ENCODE measurements at places on chromosomes 4 and X. TPM values are rescaled to one million over a fixed set of nuclear protein-coding genes. Genes with fewer than 3 reads are reported as not detected.
A peak's percentile ranks its signal among the peaks of the same experiment; 100 is the strongest.

DNA sequence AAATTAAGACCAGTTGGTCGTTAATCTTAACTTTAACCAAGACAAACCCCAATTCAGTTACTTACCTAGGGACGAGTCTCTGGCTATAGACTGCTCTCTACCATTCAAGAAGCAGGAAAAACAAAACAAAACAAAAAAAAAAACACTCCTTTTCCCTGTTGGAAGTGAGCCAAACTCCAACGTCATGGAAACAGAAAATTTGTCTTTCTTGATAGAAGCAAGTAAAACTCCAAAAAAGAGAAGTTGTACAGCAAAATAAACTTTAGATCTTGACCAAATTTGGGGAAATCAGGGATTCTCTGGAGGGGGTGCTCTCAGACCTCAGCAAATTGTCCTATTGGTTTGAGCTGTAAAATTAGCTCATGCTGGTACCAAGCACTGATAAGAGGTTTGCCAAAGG, 3.7 kb downstream of the CNGA1 start:
- H3K27ac ChIP-seq = no peak overlapping the region
- H3K36me3 ChIP-seq = no peaks in the 10 kb centered on the region
- peaks cover 18% of the 10 kb centered on the region for H3K4me1 ChIP-seq

GRCh38 chrX:57595381-57595811, 3.6 kb downstream of the ZXDB start:
- H3K27me3 ChIP-seq = no peaks in the 10 kb centered on the region
- no peaks in the 10 kb centered on the region for H3K36me3 ChIP-seq
- no peak overlapping the region for H3K27ac ChIP-seq
- H3K4me1 ChIP-seq = peaks cover 12% of the 10 kb centered on the region

- no peak for DNase-seq
- no peak overlapping the region for H3K27ac ChIP-seq
- H3K27me3 ChIP-seq = no peaks in the 10 kb centered on the region
- no peaks in the 10 kb centered on the region for H3K4me1 ChIP-seq
Observed at GRCh38 chr4:56871371-56871866, 36.3 kb upstream of the REST start.

SOWAHB gene
- total RNA-seq = not detected

DNA sequence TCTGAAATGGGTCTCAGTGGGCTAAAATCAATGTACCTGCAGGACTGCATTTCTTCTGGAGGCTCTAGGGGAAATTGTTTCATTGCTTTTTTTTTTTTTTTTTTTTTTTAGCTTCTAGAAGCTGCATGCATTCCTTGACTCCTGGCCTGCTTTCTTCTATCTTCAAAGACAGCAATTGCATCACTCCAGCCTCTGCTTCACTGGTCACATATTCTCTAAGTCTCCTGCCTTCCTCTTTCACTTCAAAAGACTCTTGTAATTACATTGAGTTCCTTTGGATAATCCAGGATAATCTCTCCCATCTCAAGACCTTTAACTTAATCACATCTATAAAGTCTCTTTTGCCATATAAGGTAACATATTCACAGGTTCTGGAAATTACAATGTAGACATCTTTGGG, 11.3 kb upstream of the PCYT1B start:
- no peaks in the 10 kb centered on the region for H3K27me3 ChIP-seq
- H3K36me3 ChIP-seq = no peaks in the 10 kb centered on the region
- H3K27ac ChIP-seq = no peak overlapping the region
- no peaks in the 10 kb centered on the region for H3K4me1 ChIP-seq
- no peak for DNase-seq

DNA sequence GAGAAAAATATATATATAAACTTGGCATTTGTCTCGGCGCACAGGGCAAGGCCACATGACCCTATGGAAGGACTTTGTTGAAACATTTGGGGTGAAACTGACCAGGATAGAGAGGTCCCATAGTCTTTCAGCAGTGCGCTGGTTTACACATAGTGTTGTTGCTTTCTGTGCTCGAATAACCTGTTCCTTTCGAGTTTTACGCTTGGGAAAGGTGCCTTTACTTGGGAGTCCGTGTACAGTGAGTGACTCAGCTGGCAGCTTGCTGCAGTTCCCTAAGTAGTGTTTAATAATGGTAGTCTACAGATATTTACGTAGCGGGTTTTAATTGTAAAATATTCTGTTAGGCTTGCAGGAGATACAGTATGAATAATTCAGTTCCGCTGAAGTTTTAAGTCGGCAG, 578 bp downstream of the APOOL start:
- H3K27me3 ChIP-seq = no peaks in the 10 kb centered on the region
- H3K36me3 ChIP-seq = no peaks in the 10 kb centered on the region
- no peak overlapping the region for H3K27ac ChIP-seq
- H3K4me3 ChIP-seq = peak overlapping the region; percentile 91
- no peak for DNase-seq
- H3K4me1 ChIP-seq = no peaks in the 10 kb centered on the region

GRCh38 chr4:145808848-145809512, 129.0 kb downstream of the C4orf51 start:
- no peak overlapping the region for H3K27ac ChIP-seq
- no peak for DNase-seq
- H3K36me3 ChIP-seq = no peaks in the 10 kb centered on the region

FGA gene
- not detected for total RNA-seq

REELD1 gene
- not detected for total RNA-seq

- no peak overlapping the region for H3K27ac ChIP-seq
- H3K4me1 ChIP-seq = no peaks in the 10 kb centered on the region
- H3K27me3 ChIP-seq = no peaks in the 10 kb centered on the region
- H3K4me3 ChIP-seq = no peak overlapping the region
Observed at GRCh38 chr4:54363037-54363436, 133.9 kb downstream of the PDGFRA start.

DNA sequence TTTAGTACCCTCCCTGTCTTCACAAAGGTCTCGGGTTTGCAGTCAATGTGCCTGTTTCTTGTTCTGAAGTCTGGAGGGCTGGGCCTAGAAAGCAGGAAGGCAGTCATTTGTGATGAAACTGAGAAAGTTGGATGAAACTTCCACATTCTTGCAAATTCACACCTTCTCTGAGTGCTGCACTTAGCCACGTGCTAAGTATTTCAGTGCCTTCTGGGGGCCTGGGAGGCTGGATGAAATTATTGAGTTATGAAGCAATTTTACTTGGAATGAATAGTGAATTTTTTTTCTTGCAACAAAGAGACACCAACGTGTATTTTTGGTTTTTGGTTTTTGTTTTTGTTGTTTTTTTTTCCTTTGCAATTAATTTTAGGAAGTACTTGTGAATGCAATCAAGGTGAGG, 71.2 kb downstream of the MSX1 start:
- DNase-seq = no peak
- no peak overlapping the region for H3K27ac ChIP-seq
- H3K4me3 ChIP-seq = no peak overlapping the region
- no peaks in the 10 kb centered on the region for H3K4me1 ChIP-seq
- no peaks in the 10 kb centered on the region for H3K27me3 ChIP-seq
- H3K36me3 ChIP-seq = no peaks in the 10 kb centered on the region

TRIM75 gene
- not detected for total RNA-seq

DNA sequence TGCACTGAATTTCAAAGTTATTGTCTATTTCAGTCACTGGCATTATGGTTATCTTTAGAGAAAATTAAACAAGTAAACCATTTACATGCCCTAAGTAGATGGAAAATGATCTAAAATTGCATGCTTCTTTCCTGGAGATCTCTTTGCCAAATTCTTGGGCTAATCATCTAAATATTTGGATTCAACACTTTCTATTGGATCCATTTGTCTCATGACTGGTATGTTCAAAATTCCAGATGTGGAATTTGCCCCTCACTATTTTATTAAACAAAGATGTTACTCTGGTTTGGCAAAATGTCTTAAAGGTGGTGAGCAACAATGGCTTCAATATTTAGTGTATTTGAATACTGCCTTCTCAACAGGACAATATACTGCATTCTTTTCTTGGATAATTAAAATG, 147.5 kb upstream of the CASK start:
- no peaks in the 10 kb centered on the region for H3K36me3 ChIP-seq
- H3K27ac ChIP-seq = no peak overlapping the region

DNA sequence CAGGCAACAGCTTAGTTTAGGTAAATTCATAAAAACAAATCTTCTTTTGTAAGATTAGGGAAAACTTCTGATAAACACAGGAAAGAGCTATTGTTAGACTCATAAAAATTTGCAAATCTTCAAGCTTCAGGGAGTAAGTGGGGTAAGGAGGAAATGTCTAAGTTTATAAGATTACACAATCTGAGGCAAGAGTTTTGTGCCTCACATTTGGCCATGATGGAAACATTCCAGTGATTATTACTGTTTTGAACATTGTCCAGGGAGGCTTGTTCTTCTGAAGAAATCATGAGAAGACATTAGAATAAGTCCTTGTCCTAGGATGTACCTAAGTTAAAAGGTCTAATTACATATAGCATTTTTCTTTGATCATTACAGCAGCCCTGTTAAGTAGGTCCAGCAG, 72.8 kb downstream of the MAOB start:
- H3K36me3 ChIP-seq = no peaks in the 10 kb centered on the region
- DNase-seq = no peak
- H3K4me1 ChIP-seq = peaks cover 4% of the 10 kb centered on the region
- peaks cover 2% of the 10 kb centered on the region for H3K27me3 ChIP-seq

MEPE gene
- not detected for total RNA-seq

GRCh38 chrX:56623316-56623715, 59.9 kb downstream of the UBQLN2 start:
- no peak overlapping the region for H3K4me3 ChIP-seq
- no peak for DNase-seq
- H3K36me3 ChIP-seq = no peaks in the 10 kb centered on the region

BCLAF3 gene
- 10.2 TPM for total RNA-seq

ATP1B4 gene
- total RNA-seq = not detected

- DNase-seq = no peak
- H3K36me3 ChIP-seq = peaks cover 14% of the 10 kb centered on the region
- no peaks in the 10 kb centered on the region for H3K27me3 ChIP-seq
- H3K4me1 ChIP-seq = peaks cover 33% of the 10 kb centered on the region
- no peak overlapping the region for H3K27ac ChIP-seq
Observed at GRCh38 chr4:675980-676870, 1.9 kb downstream of the MYL5 start.

DNA sequence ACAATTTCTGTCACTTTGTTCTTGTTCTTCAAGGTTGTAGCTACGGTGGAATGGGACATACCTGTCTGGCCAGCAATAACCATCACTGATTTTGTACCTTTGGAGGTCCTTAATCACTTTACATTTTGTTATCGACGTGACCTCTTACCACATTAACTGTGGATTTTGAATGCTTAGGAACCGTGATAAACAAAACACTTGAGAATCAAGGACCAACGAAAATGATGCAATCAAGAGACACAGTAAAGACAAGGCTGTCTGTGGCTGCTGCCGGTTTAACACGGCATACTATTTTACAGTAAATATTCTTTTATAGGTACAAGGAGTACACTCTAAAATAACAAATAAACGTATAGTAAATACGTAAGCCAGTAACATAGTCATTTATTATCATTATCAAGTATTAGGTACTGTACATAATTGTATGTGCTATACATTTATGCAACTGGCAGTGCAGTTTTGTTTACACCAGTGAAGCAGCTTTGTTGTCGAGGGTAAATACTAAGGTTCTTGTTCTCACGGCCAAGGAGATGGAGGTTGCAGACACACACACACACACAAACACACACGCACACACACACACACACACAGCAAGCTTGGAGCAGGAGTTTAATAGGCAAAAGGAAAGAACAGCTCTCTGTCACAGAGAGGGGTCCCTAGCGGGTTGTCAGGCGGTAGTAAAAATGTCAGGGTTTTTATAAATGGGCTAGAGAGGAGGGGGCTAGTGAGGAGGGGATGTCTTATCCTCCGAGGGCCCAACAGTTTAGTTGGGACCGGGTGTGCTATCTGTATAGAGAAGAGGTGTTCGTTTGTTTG, 194.7 kb upstream of the CXorf51B start:
- H3K36me3 ChIP-seq = no peaks in the 10 kb centered on the region
- H3K27ac ChIP-seq = no peak overlapping the region
- no peaks in the 10 kb centered on the region for H3K27me3 ChIP-seq
- no peaks in the 10 kb centered on the region for H3K4me1 ChIP-seq
- DNase-seq = no peak

GRCh38 chr4:6987588-6987961, 55.6 kb upstream of the TADA2B start:
- DNase-seq = peak; percentile 74
- peaks cover 7% of the 10 kb centered on the region for H3K36me3 ChIP-seq
- no peaks in the 10 kb centered on the region for H3K27me3 ChIP-seq

DNA sequence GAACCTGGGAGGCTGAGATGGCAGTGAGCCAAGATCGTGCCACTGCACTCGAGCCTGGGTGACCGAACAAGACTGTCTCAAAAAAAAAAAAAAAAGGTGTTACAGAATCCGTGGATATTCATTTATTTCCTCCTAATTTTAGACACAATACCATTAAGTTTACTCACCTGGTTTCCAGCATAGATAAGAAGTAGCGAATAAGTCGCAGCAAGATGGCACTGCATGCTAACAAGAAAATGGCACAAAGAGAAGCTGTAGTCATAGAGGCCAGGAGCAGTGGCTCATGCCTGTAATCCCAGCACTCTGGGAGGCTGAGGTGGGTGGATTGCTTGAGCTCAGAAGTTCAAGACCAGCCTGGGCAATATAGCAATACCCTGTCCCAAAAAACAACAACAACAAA, 17.0 kb upstream of the MOB1B start:
- no peak overlapping the region for H3K27ac ChIP-seq
- H3K4me1 ChIP-seq = no peaks in the 10 kb centered on the region
- H3K36me3 ChIP-seq = no peaks in the 10 kb centered on the region
- no peak for DNase-seq

USP17L18 gene
- total RNA-seq = not detected

ADGRL3 gene
- not detected for total RNA-seq

DNA sequence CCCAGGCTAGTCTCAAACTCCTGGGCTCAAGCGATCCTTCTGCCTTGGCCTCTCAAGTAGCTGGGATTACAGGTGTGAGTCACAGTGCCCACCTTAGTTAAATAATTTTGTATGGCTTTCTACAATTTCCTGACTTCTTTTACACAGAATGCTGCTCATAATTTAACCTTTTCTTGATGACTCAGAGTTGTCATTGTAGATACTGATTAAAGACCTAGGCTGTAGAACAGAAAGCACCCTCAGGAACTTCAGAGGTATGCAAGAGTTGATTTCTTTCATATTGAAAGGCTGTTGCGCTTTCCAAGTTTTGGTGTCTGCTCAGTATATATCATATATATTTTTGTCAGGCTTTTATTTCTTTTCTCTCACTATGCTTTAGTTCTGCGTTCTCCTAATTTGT, 21.1 kb upstream of the GPR34 start:
- H3K36me3 ChIP-seq = peaks cover 25% of the 10 kb centered on the region
- H3K27ac ChIP-seq = peak overlapping the region; percentile 14
- H3K4me1 ChIP-seq = no peaks in the 10 kb centered on the region
- H3K4me3 ChIP-seq = no peak overlapping the region

RHOXF1 gene
- 4.7 TPM for total RNA-seq

DNA sequence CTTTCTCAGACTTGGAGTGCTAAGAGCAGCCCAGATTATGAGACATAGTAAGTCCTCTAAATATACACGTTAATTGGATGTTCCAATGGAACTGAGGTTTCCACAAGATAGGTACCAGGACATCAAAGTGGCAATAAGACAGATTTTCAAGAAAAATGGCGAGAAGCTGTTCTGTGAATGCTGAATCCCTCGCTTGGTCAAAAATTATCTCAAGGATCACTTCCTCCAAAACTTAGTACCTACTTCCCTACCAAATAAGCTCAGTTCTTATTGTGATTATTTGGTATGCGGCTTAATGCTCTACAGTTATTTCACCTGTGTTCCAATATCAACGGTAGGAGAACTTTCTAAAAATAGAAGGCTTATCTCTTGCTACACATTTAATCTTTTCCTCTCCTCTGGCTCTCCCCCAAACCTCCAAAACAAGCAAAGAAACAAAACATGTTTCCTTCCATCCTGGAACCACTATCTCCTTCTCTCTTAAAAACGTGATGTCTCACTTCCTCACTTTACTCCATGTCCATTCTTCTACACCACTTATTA, 14.7 kb downstream of the PDGFC start:
- H3K36me3 ChIP-seq = no peaks in the 10 kb centered on the region
- no peaks in the 10 kb centered on the region for H3K27me3 ChIP-seq
- no peak overlapping the region for H3K27ac ChIP-seq
- H3K4me1 ChIP-seq = no peaks in the 10 kb centered on the region
- DNase-seq = no peak
- no peak overlapping the region for H3K4me3 ChIP-seq

Data from CD4-positive, CD25-positive, alpha-beta regulatory T cell (primary cell).